ENCODE measurements at places on chromosomes 5 and 9.

GRCh38 chr9:108553111-108553635, 302.6 kb downstream of the ACTL7B start:
- no peak for DNase-seq

- no peak for DNase-seq
Measured at GRCh38 chr9:98518556-98518955, 190.2 kb downstream of the GABBR2 start.

GRCh38 chr5:33944543-33945132, 8.5 kb downstream of the RXFP3 start:
- DNase-seq, result no peak

DNA sequence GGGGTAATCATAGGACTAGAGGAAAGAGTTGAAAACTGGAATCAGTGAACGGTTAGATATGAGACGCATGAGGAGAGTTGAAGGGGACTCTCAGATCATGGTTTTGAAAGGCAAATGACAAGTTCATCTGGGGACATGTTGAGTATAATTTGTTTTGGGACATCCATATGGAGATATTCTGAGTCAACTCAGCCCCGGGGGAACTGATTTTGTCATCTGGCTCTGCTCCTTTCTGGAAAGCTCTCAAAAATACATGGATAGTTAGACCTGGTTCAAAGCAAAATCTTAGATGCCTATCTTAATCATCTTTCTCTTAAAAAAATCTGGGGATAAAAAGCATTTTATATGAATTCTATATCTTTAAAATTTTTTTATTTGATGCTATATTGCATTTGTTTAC, 161.2 kb downstream of the SNX18 start:
- no peak for DNase-seq

- DNase-seq, result no peak
Measured at GRCh38 chr5:72070529-72070928, 36.7 kb upstream of the MAP1B start.

- DNase-seq, result no peak
Measured at GRCh38 chr5:137462265-137462590, 36.9 kb downstream of the SPOCK1 start.

GRCh38 chr5:26282190-26282589, 756.2 kb downstream of the CDH9 start:
- no peak for DNase-seq

Data from GM20000 (cell line).